ENCODE measurements at places on chromosomes 2 and 18.
A peak's percentile ranks its signal among the peaks of the same experiment; 100 is the strongest.

DNA sequence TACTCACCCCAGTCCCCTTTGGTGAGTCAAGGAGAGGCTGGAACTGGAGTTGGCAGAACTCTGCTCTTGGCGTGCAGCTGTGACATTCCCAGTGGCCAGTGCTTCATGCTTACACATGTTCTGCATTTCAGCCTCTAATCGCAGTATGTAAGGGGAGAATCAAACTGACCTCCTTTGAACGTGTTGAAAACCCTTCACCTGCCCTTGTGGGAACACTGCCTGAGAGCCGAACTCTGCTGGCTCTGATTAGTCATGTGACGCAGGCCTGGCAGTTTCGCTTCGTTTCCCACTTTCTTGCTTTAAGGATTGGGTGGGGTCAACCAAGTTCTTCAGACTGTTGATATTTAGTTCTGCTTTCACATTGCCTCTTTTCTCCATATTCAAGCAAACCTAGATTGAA is 173.8 kb upstream of the BCL2L11 start:
- no peak for DNase-seq

- DNase-seq, result no peak
Measured at GRCh38 chr2:229243890-229244560, 27.1 kb downstream of the PID1 start.

- DNase-seq, result peak; percentile 35
Measured at GRCh38 chr2:25894135-25894830, 16.0 kb upstream of the ASXL2 start.

- DNase-seq, result no peak
Measured at GRCh38 chr18:140670-141266, 17.6 kb upstream of the USP14 start.

- no peak for DNase-seq
Measured at GRCh38 chr18:4096486-4096885, 358.6 kb downstream of the DLGAP1 start.

Data from head of caudate nucleus (tissue), 42 donors.